ENCODE measurements at places on chromosomes 11 and 22.

- no peak for DNase-seq
Observed at GRCh38 chr11:120858740-120859139, 165.2 kb upstream of the TBCEL start.

GRCh38 chr11:6746086-6746618 is 25.6 kb downstream of the OR2AG2 start:
- peak; percentile 37 for DNase-seq

DNA sequence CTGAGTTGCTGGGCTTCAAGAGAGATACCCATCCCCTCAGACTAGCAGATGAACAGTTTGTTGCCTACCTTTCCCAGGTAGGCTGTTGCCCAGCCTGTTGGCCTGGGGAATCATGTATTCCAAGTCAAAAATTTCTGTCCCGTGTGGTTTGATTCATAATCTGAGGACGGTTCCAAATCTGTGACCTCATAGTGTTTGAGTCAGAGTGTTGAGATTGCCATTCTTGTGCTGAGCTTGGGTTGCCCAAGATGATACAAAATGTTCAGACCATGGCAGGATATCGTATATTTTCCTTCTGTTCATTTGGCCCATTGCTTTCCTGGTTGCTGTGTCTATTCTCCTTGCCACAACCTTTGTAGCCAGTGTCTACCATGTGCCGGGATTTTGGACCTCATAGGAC is 64.3 kb downstream of the CYB5R2 start:
- DNase-seq: no peak

DNA sequence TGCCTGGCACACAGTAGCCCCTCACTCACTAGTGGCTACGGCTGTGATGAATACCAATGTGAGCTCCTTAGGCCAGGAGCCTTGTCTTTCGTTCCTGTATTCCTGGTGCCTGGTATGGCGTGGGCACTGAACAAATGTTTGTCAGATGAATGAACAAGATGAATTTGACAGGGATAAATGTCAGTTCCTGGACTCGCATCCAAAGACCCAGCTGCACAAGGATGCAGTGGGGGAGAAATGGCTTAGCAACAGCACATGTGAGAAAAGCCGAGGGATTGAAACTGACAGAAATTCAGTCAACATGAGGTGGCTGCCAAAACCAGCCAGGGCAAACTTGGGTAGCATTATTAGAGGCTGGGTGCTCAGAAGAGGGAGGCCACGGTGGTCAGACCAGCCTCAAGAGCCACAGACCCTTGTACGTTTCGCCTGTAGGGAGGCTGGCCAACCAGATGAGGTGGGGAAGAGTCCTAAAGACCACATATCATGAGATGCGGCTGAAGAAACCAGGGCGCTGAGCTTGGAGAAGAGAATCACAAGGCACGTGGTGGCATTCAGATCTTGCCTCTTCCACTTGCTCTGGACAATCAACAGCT is 7.7 kb upstream of the SLC22A8 start:
- no peak for DNase-seq

GRCh38 chr22:21593406-21594232 is 26.1 kb downstream of the UBE2L3 start:
- DNase-seq: no peak

DNA sequence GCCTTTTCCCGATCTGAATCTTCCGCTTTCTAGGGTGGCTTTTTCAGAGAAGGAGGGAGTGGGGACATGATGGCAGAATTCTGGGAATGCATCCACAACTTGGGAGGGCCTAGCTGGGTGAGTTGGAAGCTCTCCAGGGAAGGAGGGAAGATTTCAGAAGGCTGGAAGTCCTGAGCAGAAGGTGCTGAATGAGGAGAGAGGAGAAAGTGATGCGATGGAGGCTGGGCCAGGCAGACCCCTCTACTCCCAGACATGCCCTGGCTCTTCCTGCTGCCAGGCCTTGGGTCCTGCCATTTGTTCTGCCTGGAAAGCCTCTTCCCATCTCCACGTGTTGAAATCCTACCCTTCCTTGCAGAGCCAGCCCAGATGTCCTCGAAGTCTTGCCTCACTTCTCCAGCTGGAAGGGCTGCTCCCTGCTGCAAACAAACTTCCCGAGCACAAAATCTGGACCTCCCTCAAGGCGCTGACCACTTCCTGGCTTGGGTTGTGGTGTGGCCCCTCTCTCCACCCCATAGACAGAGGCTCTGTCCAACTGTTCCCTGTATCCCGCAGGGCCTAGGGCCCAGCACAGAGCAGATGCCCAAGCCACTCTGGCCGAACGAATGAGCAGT is 16.8 kb downstream of the LRRC32 start:
- no peak for DNase-seq

DNA sequence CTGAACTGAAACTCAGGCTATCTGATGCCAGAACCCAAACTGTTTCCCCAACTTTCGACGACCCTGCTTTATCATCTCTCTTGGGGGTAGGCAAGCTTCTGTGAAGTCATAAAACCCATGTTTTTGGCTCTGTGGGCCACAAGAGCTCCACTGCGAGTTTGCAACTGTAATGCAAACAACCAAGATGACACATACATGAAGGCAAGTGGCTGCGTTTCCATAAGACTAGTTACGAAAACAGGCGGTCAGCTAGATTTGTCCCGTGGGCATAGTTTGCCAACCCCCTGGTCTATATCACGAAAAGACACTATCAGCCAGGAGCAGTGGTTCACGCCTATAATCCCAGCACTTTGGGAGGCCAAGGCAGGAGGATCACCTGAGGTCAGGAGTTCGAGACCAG is 37.5 kb downstream of the TPST2 start:
- no peak for DNase-seq

- DNase-seq: no peak
Observed at GRCh38 chr11:34001557-34002064, 49.9 kb upstream of the CAPRIN1 start.

DNA sequence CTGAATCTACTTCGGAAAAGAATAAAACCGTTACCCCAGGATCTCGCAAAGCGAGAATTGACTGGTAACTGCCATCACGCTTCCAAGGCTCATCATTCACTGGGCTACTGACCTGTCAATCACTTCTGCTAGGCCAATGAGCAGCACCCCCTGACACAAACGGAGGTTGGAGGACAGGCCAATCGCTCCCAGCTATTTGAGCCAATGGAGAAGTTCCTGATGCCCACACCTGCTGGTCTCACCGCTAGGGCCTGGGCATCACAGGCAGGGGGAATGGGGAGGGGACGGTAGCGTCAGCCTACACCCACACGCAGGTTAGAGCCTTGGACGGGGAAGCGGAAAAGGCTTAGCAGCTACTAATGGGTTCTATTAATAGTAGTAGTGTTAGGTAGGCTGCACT is 56.7 kb upstream of the CHST1 start:
- no peak for DNase-seq

DNA sequence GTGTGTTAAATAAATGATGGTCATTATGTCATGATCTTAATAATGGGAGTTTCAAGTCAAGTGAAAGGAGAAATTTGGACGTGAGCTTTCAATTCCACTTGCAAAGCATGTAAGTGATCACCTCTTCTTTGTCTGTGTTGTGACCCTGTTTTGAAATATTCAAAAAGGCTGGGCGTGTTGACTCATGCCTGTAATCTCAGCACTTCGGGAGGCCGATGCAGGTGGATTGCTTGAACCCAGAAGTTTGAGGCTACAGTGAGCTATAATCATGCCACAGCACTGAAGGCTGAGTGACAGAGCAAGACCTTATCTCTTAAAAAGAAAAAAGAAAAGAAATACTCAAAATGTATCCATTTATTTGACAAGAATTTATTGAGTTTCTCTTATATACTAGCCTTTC is 32.9 kb upstream of the EED start:
- DNase-seq: no peak

DNA sequence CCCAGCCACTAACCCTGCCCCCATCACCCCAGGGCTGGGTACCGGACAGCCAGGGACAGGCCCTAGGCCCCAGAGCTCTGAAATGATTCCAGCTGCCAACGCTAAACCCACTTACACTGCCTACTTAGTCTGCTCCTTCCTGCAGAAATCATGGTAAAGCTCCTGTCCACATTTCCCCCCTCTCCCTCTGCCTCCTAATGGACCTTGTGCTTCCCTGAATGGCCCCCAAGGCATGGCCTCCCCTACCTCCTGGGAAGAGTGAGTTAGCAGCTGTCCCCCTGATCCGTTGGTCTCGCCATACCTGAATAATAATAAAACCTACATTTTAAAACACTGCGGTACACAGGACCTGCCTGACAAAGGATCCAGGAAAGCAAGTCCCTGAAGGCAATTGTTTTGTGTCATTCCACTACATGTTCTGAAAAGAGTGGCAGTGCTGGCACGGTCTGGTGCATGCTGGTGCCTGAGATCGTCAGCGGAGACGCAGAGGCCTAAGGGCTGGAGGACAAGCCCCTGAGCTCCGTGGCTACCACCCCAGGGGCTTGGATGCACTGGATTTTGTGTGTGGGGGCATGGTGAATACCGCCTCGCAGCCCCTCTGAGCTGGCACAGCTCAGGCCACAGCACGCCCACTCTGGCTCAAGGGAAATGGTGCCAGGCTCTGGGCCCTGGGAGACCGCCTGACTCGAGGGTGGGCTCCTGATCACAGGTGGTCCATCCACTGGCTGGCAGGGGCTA is 186.3 kb downstream of the CTTN start:
- no peak for DNase-seq

GRCh38 chr11:70506986-70507385 is 108.7 kb downstream of the CTTN start:
- no peak for DNase-seq

- DNase-seq: no peak
Observed at GRCh38 chr11:2386591-2386990, 9.5 kb downstream of the CD81 start.

GRCh38 chr11:80144897-80145594 is 704.2 kb upstream of the TENM4 start:
- DNase-seq: no peak

DNA sequence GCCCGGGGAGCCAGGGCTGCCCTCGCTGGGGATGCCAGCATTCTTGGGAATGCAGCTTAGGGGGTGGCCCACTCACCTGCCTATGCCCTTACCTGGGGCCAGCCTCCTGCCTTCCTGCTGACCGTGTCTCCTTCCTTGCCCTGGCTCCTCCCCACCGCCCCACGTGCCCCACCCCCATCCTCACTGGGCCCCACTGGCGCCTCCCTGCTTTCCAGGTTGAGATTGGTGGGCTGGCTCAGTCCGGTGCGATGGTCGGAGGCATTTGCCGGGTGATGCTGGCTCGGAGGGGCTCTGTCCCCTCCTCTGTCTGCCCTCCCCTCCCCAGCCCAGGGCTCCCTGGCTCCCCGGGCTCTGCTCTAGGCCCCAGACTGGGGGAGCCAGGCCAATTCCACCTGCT is 34.1 kb upstream of the GRAMD4 start:
- DNase-seq: no peak

GRCh38 chr11:33735271-33736147 is 714 bp downstream of the CD59 start:
- no peak for DNase-seq

GRCh38 chr22:45904236-45904635 is 72.7 kb downstream of the WNT7B start:
- DNase-seq: no peak

DNA sequence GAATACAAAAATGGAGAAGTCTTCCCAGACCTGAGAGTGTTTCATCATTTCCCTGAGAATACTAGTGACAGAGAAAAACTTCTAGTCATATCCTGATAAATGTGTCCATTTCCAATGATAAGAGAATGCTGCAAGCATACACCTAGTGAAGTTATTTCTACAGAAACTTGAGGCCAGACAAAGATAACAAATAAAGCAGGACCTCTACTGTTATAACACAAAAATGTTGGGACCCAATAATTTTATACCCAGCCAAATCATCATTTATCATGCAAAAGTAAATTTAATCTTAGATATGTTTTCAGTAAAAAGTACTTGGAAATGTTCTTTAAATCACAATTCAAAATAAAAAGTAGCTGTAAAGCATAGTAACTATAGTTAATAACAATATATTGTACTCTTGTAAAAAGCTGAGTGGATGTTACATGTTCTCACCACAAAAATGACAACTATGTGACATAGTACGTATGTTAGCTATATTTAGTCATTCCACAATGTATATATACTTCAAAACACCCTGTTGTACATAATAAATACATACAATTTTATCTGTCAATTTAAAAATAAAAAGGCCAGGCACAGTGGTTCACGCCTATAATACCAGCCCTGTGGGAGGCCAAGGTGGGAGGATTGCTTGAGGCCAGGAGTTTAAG is 12.6 kb downstream of the RRAS2 start:
- DNase-seq: no peak

DNA sequence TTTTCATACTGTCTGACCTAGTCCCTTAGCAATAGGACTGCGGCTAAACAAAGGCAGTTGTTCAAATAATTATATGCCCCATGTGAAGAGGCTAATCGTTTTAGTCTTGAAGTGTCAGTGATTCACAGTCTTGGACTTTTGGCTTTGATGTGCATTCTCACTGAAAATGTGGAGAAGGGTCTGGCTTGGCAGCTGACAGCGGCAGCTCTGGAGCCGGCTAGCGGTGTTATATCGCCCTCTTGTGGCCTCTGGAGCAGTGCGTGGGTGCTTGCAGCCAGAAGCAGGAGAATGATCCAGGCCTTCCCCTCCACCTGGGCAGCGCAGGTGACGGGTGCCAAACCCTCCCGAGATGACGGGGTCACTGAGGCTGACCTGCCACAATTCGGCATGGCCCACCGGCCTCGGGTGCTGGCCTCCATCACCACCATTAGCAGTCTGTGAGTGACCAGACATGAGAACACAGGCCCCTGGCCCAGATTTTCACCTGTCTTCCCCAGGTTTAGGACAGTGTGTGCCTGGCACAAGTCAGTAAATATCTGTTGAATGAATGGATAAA is 90.3 kb upstream of the PITPNB start:
- DNase-seq: peak; percentile 82

Data from kidney capillary endothelial cell (primary cell).